ENCODE measurements at places on chromosomes 6 and 20.

- DNase-seq = no peak
Observed at GRCh38 chr6:44567406-44567805, 179.9 kb downstream of the CDC5L start.

DNA sequence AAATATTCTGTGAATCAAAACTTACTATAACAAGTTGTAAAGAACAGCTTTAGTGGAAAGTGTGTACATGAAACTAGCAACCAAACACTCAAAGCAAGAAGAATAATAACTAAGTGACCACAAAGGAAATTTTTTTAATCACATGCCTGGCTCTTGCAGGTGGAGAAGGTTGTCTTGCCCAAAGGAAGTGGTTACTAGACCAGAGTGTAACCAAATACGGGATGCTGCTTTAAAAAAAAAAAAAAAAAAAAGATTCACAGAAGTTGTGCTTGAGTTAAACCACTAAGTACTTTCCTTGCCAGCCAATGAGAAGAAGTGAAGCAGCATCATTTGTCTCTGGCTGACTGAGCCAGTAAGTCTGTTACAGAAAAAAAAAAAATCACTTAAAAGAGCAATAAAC, 19.1 kb upstream of the HLA-DQB1 start:
- no peak for DNase-seq

GRCh38 chr6:5162355-5162754, 77.2 kb downstream of the PPP1R3G start:
- DNase-seq = no peak

DNA sequence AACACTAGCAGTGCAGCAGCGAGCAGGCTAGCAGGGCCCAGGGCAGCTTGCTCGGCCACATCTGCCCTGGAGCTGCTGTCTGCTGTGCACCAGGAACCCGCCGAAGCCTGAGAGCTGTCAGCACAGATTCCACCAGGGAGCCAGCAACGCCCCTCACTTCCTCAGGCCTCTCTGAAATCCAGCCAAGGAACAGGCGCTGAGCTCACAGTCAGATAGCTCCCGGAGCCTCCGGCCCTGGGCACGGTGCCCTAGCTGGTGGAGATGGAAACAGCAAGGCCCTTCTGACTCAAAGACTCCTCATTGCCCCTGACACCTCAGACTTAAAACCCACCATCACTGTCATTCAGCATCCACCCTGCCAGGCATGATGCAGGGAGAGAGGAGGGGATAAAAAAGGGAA, 839.4 kb downstream of the MAFB start:
- DNase-seq = no peak

GRCh38 chr6:36649701-36650484, 28.6 kb upstream of the CDKN1A start:
- no peak for DNase-seq

GRCh38 chr6:16483315-16483875, 245.0 kb downstream of the GMPR start:
- DNase-seq = peak; percentile 30

DNA sequence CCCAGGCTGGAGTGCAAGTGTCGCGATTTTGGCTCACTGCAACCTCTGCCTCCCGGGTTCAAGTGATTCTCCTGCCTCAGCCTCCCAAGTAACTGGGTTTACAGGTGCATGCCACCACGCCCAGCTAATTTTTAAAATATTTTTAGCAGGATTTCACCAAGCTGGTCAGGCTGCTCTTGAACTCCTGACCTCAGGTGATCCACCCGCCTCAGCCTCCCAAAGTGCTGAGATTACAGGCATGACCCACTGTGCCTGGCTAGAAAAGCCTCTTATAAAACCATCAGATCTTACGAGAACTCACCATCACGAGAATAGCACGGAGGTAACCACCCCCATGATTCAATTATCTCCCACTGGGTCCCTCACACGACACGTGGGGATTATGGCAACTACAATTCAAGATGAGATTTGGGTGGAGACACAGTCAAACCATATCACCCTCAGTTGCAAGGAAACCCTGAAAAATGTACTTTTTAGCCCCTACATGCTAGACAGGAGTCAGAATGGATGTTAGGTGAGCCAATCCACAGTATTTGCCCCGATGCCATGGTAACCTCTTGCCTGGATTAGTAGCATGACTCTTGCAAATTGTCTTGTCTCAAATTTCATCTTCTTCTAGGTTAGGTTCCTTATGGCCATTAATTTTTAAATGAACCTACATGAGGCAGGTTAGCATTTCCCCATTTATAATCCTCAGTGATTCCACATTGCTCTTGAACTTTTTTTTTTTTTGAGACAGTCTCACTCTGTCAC, 17.1 kb upstream of the SASH1 start:
- DNase-seq = no peak

GRCh38 chr6:149990661-149991471, 27.1 kb downstream of the ULBP1 start:
- no peak for DNase-seq

GRCh38 chr6:73743081-73743480, 47.1 kb downstream of the CD109 start:
- no peak for DNase-seq
